ENCODE measurements at places on chromosomes 1 and 21.

GRCh38 chr1:26890467-26890796 is 349 bp upstream of the GPN2 start:
- no peak for DNase-seq

GRCh38 chr1:183241471-183241870 is 55.4 kb downstream of the LAMC2 start:
- no peak for DNase-seq

GRCh38 chr1:221888218-221888617 is 146.3 kb upstream of the DUSP10 start:
- DNase-seq: no peak

DNA sequence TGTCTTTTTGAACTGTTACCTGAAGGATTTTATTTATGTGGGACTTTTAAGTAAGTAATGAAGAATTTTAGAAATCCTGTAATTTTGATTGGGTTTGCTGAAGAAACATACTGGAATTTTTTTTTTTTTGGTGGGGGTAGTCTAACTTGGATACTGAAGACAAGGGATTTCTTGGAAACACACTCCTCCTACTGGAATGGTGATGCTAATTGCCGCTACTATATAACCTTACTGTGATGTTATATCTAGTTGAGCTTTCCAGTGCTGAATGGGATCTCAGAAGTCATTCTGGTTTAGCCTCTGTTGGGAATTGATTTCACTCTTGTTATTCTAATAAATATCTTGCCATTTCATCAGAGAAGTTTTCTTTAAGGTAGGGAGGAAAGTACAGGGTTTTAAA is 8.4 kb downstream of the PPP2R5A start:
- no peak for DNase-seq

GRCh38 chr21:34845521-34846451 is 177.0 kb downstream of the CLIC6 start:
- peak; percentile 79 for DNase-seq

- DNase-seq: no peak
Observed at GRCh38 chr1:170732252-170732588, 68.3 kb downstream of the PRRX1 start.

DNA sequence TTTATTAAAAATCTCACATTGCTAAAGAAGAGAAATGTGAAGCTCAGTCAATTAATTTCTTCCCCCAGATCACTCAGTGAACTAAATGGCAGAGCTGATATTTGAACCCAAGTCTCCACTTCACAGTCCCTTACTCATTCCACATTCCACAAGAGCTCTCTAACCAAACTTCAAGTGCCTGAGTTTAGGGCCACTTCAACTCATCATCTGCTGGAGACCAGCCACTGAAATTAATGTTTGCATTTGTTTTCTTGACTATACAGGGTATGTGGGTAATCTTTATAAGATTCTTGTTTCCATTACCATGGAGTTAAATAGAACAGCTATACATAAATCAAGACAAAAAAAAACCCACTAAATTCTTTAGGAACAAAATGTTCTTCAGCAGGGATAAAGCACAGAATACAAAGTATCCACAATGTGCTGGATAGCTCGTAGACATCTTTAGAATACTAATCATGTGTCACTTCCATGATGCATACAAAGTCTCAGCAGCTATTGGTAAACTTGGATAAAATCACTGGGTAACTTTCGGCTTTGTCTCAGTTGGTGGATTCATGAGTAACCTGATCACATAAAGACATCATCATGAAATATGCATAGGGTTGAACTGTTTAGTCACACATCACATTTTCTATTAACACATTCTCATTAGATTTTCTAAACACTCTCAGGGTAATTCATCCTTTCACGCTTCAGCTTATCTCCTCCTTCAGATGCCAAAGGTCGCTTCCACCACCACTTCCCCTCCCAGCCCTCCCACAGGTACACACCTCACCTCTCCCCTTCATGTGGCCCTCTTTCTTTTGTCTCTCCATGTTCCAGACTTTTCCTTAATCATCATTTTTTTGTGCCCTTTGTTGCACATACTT is 89.8 kb downstream of the LRRC53 start:
- no peak for DNase-seq

GRCh38 chr1:221187174-221187573 is 307.9 kb downstream of the HLX start:
- no peak for DNase-seq

DNA sequence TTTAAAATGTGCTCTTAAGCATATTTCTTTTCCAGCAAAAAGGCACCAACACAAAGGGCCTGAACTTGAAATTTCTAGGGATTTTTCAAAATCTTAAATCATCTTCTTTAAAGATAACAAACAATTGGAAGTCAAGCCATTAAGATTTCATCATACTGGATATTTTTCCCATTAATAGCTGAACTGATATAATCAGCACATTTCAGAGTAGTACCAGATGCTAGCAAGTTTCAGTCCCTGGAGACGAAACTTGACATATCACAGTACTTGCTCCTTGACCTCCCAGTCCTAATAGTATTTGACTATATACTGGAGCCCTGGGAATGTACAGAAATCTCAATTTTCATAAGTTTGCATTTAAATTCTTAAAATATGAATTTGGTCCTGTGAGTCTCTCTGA is 10.2 kb upstream of the CDC7 start:
- DNase-seq: no peak

DNA sequence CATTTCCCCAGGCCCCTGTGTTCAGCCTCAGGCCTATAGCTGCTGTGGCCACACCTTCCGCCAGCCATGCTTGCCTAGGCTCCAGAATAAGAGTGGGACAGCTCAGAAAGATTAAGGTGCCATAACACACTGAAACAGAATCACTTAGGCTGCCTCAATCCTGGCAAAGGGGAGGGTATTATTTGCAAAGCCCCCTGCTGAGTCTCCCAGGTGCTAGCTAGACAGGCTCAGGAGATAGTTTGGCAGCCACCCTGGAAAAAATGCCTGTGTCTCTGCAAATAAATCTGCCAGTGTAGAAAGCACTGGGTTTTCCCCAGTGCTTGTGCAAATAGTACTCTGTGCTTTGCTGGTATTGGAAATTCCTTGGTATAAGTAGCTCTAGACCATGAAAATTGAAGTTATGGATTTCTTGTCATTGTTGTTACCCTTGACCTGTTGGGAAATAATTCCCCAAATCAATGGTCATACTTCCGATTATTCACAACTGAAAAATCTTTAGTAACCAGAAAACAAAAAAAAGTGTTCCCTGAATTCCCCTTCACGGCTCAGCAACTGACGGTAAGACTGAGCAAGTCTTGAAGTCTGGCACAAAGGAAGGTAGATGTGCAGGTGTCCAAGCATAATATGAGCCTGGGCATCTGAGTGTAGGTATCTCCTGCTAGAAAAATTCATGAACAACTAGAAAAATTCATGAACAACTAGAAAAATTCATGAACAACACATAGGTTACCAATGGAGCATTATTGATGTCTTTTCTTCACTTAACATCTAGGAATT is 56.9 kb downstream of the PROX1 start:
- no peak for DNase-seq

GRCh38 chr21:35259457-35259856 is 210.4 kb upstream of the RUNX1 start:
- DNase-seq: no peak

- DNase-seq: no peak
Observed at GRCh38 chr1:9529190-9529589, 10.1 kb upstream of the SLC25A33 start.

GRCh38 chr1:226119169-226119568 is 56.7 kb downstream of the H3-3A start:
- no peak for DNase-seq

- DNase-seq: no peak
Observed at GRCh38 chr21:45994086-45994661, 12.6 kb downstream of the COL6A1 start.

DNA sequence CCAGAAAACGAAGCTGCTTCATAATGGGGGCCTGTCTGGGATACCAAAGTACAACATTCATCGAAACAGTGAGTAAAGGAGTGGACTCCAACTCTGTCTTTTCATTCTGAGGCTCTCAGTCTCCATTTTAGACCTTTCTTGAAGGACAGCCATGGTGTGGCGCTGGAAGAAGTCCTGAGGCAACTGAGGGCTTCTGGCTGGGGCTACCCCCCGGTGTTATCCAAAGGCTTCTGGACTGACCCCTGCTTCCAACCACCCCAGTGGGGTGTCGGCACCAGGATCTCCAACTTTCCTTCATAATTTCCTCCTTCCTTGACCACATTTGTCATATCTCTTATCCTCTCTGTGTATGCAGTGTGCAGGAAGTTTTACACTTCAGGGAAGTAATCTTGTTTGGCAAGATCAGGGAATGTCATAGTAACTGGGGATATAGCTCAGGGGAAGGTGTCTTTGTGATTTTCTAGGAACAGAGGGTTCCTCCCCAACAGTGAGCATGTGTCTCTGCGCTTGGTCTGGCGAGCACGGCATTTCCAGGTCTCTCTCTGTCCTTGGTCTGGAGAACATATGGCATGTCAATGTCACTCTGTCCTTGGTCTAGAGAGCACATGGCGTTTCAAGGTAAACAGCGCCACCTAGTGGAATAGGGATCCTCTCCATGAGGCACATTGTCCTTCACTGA is 19.4 kb upstream of the BSDC1 start:
- peak; percentile 87 for DNase-seq

- DNase-seq: no peak
Observed at GRCh38 chr1:178962853-178963711, 62.6 kb upstream of the FAM20B start.

DNA sequence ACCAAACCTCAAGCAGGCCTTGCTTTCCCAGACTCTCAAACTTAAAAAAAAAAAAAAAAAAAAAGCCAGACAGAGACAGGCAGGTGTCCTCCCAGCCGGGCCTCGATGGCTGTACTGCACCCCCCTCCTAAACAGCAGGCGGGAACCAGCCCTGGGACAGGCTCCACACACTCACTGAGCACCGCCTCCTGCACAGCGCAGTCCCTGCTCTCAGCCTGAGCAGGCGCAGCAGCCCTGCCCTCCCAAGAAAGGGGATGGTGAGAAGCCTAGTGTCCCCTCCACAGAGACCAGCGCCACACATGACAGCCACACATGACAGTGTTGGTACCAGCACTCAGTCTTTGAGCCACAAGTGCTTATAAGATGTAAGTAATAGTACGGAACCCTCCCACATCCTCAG is 11.9 kb downstream of the MX2 start:
- DNase-seq: no peak

- no peak for DNase-seq
Observed at GRCh38 chr1:84344286-84344685, 42.8 kb downstream of the SAMD13 start.

DNA sequence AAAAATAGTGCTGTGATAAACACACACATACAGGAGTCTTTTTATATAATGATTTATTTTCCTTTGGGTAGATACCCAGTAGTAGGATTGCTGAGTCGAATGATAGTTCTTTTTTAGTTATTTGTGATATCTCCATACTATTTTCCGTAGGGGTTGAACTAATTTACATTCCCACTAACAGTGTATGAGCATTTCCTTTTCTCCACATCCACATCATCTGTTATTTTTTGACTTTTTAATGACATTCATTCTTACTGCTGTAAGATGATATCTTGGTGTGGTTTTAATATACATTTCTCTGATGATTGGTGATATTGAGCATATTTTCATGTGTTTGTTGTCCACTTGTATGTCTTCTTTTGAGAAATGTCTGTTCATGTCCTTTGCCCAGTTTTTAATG is 78.3 kb downstream of the NIBAN1 start:
- no peak for DNase-seq

DNA sequence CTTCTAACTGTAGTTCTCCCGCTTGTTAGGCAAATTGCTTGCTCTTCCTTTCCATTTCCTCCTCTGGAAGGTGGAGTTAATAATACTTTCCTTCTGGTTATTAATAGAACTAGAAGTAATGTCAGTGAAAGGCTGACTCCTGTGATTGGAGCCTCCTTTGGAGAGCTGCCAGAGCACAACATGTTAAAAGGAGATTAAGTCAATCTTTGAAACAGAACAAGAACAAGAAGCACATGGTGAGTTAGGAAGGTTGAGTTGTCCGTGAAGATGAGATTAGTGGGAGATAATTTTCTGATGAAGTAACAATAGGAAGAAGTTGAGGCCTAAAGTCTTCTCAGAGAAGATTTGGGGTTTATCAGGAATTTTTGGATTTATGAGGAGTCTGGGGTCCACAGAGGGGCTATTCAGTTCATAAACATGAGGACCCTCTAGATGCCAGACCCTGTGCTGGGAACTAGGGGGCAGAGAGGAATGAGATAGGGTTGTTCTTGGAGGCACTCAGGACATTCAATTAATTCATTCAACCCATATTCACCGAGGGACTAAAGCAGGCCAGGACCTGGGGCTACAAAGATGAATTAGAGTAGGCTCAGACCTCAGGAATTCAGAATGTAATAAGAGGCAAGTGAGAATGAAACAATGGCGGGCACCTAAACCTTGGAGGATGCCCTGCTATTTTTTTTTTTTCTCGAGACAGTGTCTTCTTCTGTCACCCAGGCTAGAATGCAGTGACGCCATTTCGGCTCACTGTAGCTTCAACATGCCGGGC is 40.7 kb upstream of the DHCR24 start:
- DNase-seq: no peak

- no peak for DNase-seq
Observed at GRCh38 chr1:17745479-17745955, 9.6 kb upstream of the ACTL8 start.

GRCh38 chr1:2378956-2379732 is 12.2 kb downstream of the MORN1 start:
- no peak for DNase-seq

DNA sequence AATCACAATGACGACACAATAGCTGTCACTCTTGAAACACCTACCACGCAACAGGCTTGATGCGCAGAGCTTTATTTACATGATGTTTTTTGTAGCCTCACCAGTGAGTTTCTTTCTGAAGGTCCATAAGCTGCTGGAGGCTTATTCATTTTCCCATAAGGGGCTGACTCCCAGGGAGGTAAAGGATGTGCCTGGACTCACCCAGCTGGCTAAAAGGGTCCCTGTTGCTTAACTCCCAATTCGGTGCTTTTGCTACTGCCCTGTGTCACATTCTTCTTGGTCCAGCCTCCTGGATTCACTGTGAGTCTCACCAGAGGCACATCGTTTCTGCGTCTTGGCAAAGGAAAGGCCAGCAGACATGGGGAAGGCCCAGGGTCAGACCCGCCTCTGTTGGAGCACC is 44.6 kb upstream of the OLIG2 start:
- DNase-seq: no peak

DNA sequence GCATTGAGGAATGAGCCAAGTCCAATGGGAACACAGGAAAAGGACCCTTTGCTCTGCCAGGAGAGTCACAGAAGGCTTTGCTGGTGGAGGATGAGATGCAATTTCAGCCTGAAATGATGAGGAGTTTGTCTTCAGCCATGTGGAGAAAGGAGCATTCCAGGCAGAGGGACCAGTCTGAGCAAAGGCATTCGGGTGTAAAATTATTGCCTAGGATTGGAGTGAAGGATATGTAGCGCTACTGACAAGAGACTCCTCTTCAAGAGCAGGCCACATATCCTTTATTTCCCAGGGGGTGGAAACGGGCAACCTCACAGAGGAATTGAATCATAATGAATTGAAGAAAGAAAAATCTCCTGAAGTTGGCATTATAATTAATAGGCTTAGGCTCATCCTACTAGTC is 1.1 kb upstream of the CSF1 start:
- DNase-seq: no peak

- no peak for DNase-seq
Observed at GRCh38 chr1:230455291-230455690, 29.2 kb upstream of the PGBD5 start.

- peak; percentile 12 for DNase-seq
Observed at GRCh38 chr1:228174482-228175315, 9.1 kb downstream of the IBA57 start.

Measured in activated CD4-positive, alpha-beta T cell treated with anti-CD3 and anti-CD28 coated beads, Interleukin-2, amount 50 U/mL, for 16 hours (primary cell).